ENCODE measurements at places on chromosomes 11 and 22.

DNA sequence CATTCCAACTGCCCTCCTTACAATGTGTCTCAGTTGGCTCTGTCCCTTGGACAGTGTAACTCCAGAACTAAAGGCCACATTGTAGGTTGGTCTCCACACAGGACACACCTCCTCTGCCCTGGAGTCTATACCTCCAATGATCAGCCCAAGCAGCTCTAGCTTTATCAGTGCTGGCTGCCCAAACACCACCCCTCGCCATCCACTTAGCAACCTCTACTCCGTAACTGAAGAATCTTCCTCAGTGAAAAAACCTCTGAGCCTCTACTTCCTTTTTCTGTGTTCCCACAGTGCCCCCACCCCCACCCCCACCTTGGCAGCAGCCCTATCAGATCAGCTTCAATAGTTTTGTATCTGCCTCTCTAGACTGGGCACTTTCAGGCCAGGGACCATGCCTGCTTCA is 33.4 kb downstream of the SERPINH1 start:
- no peak for DNase-seq

GRCh38 chr11:69005631-69006368 is 7.2 kb downstream of the MRGPRF start:
- no peak for DNase-seq

- DNase-seq, result no peak
These were observed 52.3 kb downstream of the MSANTD4 start for GRCh38 chr11:105969756-105970155.

DNA sequence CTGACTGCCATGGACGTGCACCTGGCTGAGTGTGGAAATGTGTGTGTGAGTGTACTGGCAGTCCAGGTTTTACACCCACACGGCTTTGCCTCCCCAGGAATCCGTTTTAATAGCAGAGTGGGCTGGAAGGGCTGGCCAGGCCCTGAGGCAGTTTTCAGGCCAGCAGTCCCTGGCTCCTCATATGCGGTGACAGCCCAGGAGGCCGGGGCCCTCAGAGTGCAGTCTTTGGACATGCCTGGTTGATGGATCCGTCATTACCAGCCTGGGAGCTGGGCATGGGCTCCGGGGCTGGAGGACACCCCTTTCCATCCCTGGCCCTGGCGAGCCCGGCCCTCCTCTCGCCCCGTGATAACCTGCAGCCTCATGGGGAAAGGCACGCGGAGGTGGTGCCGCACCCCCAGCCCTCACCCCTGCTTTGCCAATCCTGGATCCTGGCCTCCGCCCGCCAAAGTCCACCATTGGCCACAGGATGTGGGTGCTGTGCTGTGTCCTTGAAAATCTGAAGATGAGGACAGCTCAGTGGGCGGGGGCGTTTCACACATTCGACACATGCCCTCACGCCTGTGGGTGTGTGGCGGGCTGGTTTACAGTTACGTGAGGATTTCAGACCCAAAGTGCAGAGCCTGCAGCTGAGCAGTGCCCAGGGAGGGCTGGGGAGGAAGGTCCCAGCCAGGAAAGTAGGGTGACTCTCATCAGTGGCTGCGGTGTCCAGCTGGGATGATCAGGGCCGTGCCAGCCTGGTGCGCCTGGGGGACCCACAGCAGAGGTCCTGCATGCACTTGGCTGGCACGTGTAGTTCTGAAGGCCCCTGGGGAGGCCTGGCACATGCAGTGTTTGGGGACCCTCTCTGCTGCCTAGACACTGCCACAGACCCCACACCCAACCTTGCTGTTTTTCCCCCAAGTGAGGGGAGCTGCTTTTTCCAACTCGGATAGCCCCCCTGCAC is 55.1 kb downstream of the RTN4R start:
- no peak for DNase-seq

DNA sequence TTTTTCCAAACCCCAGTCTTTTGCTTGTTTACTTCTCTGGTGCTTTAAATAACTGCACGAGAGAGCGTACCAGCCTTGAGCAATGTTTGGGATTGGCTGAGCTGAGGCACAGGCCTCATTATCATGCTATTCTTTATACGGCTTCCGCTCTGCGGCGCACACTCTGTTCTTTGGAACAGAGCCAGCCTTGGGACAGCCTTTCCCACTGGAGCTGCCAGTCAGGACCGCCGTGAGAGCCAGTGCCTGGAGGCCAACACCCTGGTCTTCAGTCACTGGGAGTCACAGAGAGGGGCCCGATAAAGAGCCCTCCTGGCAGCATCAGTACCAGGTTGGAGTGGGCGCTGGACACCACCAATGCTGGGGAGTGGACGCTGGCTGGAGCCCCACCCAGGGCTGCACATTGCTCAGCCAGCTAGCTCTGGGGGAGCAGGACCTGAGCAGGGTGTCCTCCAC is 125.6 kb downstream of the BCR start:
- no peak for DNase-seq

- DNase-seq, result no peak
These were observed 15.8 kb downstream of the CYB5R2 start for GRCh38 chr11:7657306-7658025.

GRCh38 chr22:39220890-39221850 is 23.6 kb downstream of the PDGFB start:
- no peak for DNase-seq

Measured in activated CD4-positive, alpha-beta T cell treated with anti-CD3 and anti-CD28 coated beads, Interleukin-2, amount 50 U/mL, for 24 hours (primary cell).